ENCODE measurements at places on chromosomes 2 and 18.

DNA sequence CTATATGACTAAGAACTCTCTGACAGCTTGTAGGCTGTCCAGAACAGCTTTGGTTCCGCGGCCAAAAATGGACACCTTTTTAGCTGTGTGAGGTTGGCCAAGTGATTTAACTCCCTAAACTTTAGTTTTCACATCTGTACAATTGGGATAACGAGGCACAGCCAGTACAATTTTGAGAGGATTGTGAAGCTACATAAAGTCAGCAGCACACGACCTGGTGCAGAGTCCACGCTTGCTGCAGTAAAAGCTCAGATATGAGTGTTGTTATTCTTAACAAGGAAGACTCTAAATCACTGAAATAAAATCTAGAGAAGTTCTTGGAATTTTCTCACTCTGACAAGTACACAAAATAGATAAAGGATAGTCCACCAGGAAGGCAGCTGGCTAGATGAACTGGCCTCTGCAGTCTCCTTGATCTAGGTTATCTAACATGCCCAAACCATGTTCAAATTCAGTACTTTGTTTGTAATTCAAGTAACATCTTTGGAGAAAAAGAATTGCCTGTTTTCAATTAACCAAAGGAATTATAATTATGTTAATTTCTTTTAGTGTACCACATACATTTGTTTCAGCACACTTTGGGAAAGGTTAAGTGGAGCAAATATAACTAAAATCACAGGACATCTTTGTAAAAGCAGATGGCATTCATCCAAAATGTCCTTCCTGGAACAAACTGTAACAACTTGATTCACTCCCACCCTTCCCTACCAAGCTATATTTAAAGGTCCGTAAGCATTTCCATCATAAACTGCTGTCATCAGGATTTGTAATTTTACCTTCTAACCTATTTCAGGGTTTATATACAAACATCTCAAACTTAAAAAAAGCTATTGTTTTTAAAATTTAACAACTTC lies 201.7 kb upstream of the STK17B start:
- DNase-seq: no peak

DNA sequence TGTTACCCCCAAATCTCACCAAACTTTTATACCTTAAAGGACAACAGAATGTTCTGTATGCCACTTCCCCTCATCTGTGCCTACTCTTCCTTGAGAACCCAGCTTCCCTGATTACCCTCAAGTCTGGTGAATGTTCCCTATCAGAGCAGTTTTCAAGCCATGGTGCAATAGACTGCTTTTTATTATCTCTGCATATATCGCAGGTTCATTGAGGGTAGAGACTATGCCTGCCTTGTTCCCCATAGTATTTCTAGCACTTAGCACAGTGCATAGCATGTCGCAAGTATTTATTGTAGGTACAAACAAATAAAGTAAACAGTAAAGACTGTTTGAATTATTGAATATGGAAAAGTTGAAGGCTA lies 146.6 kb downstream of the HAUS1 start:
- DNase-seq: no peak

- no peak for DNase-seq
Observed at GRCh38 chr18:31684279-31685096, at the start of gene B4GALT6. Gene B4GALT6 (minus strand): TSS chr18:31684581. CDS start chr18:31684426, 155 bp downstream.

- DNase-seq: no peak
Observed at GRCh38 chr18:33641141-33641540, 63.1 kb downstream of the ASXL3 start.

- no peak for DNase-seq
Observed at GRCh38 chr2:203951366-203951902, 14.9 kb downstream of the ICOS start.

DNA sequence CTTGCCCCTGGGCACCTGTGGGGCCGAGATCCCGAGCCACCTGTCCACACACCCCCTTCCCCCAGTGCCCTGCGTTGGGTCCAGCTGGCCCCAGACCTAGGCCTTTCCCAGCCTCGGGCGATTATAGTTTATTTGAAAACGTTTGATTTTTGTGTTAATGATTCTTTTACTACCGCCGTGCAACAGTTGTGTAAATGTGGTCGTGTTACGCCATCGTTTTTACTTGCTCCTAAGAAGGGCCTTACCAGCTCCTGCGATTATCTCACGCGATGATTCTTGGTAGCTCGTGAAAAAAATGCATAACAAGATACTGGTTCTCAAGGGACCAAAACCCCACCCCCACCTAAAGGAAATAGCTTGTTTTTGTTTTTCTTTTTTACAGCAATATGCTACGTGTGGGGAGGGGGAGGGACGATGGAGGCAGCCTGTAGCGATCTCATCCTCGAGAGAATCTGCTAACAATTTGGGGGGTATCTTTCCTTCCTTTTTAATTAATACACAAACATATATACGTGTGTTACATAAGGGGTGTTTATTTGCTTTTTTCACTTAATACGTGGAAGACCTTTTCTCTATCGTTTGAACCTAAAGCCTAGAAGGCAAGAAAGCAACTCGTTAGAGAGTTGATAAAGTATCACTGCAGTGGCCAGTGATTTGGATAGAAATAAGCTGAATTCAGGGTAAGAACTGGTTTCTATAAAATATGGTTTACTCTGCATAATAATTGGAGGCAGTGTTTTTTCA lies 1.0 kb downstream of the ZDBF2 start:
- no peak for DNase-seq

DNA sequence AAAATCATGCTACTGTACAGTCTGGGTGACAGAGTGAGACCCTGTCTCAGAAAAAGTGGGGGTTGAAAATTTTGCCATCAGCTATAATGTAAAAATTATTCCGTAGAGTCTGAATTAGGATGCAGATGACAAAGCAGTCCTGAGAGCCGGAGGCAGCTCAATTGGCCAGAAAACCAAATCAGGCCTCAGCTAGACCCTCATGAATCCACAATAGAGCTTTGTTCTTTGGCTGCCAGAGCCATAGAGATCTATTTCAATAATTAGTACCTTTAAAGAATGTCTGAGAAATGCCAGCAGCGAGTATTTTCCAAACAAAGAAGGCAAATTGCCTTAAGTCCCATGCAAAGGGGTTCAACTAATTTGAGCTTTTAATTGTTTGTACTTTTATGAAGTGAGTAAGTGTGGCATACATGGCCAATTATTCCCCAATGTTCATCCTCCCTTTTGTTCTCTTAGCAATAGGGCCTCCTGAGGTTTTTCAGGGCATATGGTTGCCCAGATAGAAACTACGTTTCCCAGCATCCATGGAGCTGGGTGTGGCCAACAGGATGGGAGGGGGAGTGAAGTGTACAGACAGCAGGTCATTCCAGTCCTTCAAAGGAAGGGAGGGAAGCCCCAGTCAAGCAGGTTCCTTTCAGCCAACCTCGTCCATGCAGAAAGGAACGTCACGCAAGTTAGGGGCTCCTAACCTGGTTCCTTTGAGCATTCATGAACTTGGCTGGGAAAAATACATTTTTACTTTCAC lies 211.3 kb upstream of the APCDD1 start:
- no peak for DNase-seq

- DNase-seq: no peak
Observed at GRCh38 chr18:37321582-37322491, 243.8 kb downstream of the CELF4 start.
